Osteocyte (in vitro differentiated cells): ENCODE measurements at places on chromosomes 5 and 9. TPM values are rescaled to one million over a fixed set of nuclear protein-coding genes. Genes with fewer than 3 reads are reported as not detected.

PCDHA13 gene
- 1.5 and 1.7 TPM in 2 replicates for total RNA-seq

RASGRF2 gene
- total RNA-seq = 0.05 TPM in 2 replicates

CD274 gene
- total RNA-seq = 0.31 and 0.43 TPM in 2 replicates

CEP72 gene
- total RNA-seq = 5.4 and 7.6 TPM in 2 replicates

PRR7 gene
- 2.8 and 4.4 TPM in 2 replicates for total RNA-seq

ASPN gene
- total RNA-seq = 116 and 129 TPM in 2 replicates

ARID3C gene
- not detected in 2 replicates for total RNA-seq

PRELID2 gene
- 4.7 and 6.0 TPM in 2 replicates for total RNA-seq

THG1L gene
- 14.6 and 15.6 TPM in 2 replicates for total RNA-seq

DNA sequence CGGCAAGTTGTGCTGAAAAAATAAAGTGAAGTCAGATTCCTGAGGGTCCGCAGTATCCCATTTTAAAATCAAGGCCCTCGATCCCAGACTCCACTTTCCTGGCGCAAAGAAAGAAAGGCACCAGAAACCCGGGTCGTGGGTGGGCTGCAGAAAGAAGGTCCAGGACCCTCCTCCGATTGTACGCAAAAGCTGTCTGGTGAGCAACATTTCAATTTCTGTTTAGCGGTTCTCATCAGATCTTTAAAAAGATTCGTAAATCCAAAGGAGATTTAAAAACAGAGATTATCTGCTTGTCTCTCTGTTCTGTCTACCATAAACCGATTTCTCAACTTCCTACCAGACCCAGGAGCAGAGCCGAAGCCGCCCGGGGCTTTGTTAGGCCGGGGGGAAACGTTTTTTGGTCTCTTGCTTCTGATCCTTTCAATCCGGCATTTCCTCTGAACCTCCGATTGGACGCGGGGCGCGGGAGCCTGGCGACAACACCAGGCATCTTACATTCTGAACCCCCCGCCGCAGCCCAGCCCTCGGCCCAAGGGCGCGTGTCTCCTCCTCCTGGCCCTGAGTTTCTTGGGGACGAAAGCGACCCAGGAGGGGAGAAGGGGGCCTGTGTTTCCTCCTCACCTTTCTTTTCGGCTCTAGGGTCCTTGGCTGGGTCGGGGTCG is 746 bp downstream of the NKX2-5 start:
- H3K27ac ChIP-seq = peak overlapping the region; percentile 96
- H3K4me1 ChIP-seq = peaks cover 35% of the 10 kb centered on the region
- peak; percentile 84 for DNase-seq
- H3K4me3 ChIP-seq = peak overlapping the region; percentile 94

- no peak for DNase-seq
- H3K27ac ChIP-seq = no peak overlapping the region
- H3K4me3 ChIP-seq = no peak overlapping the region
- H3K4me1 ChIP-seq = peaks cover 16% of the 10 kb centered on the region
- H3K27me3 ChIP-seq = no peaks in the 10 kb centered on the region
Measured at GRCh38 chr9:105329719-105330062, 85.2 kb downstream of the SLC44A1 start.

- DNase-seq = no peak
- H3K27me3 ChIP-seq = peaks cover 2% of the 10 kb centered on the region
- no peak overlapping the region for H3K27ac ChIP-seq
- no peaks in the 10 kb centered on the region for H3K4me1 ChIP-seq
- H3K4me3 ChIP-seq = no peak overlapping the region
Measured at GRCh38 chr5:4868140-4868735, 271.9 kb upstream of the ADAMTS16 start.

- H3K36me3 ChIP-seq = peaks cover 47% of the 10 kb centered on the region
- H3K4me3 ChIP-seq = no peak overlapping the region
- H3K27ac ChIP-seq = no peak overlapping the region
- DNase-seq = no peak
- peaks cover 8% of the 10 kb centered on the region for H3K4me1 ChIP-seq
Measured at GRCh38 chr5:16755641-16756040, 138.8 kb upstream of the RETREG1 start.

- H3K27me3 ChIP-seq = no peaks in the 10 kb centered on the region
- H3K27ac ChIP-seq = no peak overlapping the region
- no peak overlapping the region for H3K4me3 ChIP-seq
- DNase-seq = no peak
- H3K36me3 ChIP-seq = no peaks in the 10 kb centered on the region
Measured at GRCh38 chr5:108557686-108558085, 175.8 kb upstream of the FBXL17 start.

DNA sequence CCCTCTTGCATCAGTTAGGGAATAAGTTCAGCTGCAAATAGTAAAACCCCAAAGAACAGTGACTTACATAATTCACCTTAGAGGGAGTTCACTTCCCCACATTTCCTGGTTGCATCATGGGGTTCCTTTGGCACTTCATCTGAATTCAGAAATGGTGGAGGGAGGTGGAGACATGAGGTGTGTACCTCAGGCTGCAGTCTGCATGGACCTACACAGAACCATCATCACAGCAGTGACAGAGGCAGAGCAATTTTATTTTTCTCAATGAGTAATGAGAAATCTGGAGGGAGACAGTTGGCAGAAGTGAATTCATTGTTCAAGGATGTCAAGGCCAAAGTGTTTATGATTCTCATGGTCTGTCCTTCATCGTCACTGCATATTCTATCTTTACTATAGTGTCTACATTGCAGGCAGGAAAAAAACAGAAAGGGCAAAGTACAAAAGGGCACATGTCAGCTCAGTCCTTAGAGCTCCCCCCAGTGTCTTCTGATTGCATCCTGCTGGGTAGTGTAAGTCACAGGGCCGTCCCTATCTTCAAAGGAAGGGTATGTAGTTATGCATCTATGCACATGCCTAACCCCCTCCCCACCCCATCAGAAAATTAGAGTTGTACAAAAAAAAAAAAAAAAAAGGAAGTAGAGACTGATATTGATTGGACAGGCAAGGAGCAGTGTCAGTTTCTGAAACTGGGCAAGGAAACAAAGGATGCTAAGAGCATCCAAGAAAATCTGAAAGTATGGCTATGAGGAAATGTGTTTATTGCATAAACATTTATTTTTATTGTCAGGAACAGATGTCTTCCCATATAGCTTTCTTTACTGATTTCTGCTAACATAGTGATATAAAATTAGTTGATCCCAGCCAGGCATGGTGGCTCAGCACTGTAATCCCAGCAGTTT is 132.7 kb upstream of the APC start:
- H3K4me1 ChIP-seq = no peaks in the 10 kb centered on the region
- no peak overlapping the region for H3K27ac ChIP-seq
- no peaks in the 10 kb centered on the region for H3K36me3 ChIP-seq
- no peak for DNase-seq
- peaks cover 30% of the 10 kb centered on the region for H3K27me3 ChIP-seq

DNA sequence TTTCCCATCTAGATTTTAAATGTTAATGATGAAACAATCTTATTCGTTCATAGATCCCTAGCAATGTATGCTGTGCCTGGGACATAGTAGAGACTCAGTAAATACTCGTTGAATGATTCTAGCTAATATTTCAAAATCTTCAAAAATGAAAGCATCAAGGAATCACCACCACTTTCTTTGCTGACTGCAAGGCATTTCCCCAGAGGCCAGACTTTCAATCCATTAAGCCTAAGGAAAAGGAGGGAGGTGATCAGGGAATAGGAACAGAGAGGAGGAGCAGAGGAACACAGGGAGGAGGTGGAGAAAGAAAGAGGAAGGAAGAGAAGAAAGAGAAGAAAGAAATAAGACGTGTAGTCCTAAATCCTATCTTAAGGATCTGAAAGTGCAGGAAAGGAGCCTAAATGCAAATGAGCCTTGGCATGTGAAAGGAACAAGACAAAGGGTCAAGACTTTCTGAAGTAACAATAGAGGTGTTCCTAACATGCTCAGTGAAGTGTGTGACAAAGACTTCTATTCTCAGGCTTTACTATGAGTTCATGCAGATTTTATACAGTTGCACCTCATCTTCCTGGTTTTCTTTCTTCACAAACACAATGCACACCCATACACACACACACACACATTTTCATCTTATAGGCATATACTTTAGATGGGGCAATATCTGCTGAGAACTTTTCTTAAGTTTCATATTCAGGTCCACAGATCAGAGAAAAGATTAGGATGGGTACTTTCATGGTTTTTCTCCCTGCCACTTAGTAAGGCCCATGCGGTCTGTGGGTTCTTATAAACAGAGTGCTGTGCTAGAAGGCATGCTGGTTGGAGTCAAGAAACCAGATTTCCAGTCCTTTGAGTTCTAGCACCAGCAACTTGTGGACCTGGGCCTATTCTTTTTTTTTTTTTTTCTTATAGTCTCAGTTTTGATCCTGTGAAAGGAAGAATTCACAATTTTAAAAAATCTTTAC is 512.2 kb upstream of the TNC start:
- no peaks in the 10 kb centered on the region for H3K27me3 ChIP-seq
- no peak overlapping the region for H3K4me3 ChIP-seq
- H3K4me1 ChIP-seq = peaks cover 21% of the 10 kb centered on the region
- no peaks in the 10 kb centered on the region for H3K36me3 ChIP-seq
- DNase-seq = no peak
- H3K27ac ChIP-seq = peak overlapping the region; percentile 55

GRCh38 chr5:131416729-131417128 is 152.9 kb downstream of the CDC42SE2 start:
- H3K27me3 ChIP-seq = no peaks in the 10 kb centered on the region
- no peak overlapping the region for H3K4me3 ChIP-seq
- H3K36me3 ChIP-seq = no peaks in the 10 kb centered on the region
- no peak overlapping the region for H3K27ac ChIP-seq
- no peak for DNase-seq

- H3K36me3 ChIP-seq = no peaks in the 10 kb centered on the region
- H3K27me3 ChIP-seq = no peaks in the 10 kb centered on the region
- no peak overlapping the region for H3K27ac ChIP-seq
- no peak overlapping the region for H3K4me3 ChIP-seq
- no peaks in the 10 kb centered on the region for H3K4me1 ChIP-seq
- DNase-seq = no peak
Measured at GRCh38 chr9:30382271-30382670, 2002.2 kb upstream of the ACO1 start.

DNA sequence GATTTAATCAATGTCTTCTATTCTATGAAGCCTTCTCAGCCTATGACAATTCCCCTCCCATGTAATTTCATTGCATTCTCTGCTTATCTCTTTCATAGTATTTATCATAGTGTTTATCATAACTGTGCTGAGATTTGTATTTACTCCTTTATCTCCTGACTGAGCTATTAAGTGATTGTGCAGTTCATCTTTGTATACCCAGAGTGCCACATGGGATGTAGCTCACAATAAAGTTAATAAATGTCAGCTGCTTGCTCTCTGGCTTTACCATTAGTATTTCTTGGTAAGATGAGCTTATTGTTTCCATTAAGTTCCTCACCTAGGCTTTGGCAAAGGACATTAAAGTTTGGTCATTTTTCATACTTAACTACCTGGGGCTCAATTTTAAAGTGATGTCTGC is 275.1 kb upstream of the MPDZ start:
- H3K4me3 ChIP-seq = no peak overlapping the region
- no peak overlapping the region for H3K27ac ChIP-seq
- no peaks in the 10 kb centered on the region for H3K36me3 ChIP-seq
- DNase-seq = no peak
- H3K27me3 ChIP-seq = peaks cover 42% of the 10 kb centered on the region
- no peaks in the 10 kb centered on the region for H3K4me1 ChIP-seq

- no peak overlapping the region for H3K27ac ChIP-seq
- no peak overlapping the region for H3K4me3 ChIP-seq
- H3K36me3 ChIP-seq = no peaks in the 10 kb centered on the region
- peaks cover 30% of the 10 kb centered on the region for H3K4me1 ChIP-seq
Measured at GRCh38 chr9:77820293-77820954, 172.3 kb upstream of the GNA14 start.

GRCh38 chr5:66356011-66356565 is 212.0 kb downstream of the SREK1 start:
- no peak overlapping the region for H3K4me3 ChIP-seq
- H3K27ac ChIP-seq = no peak overlapping the region
- H3K4me1 ChIP-seq = peaks cover 4% of the 10 kb centered on the region
- peaks cover 3% of the 10 kb centered on the region for H3K27me3 ChIP-seq

DNA sequence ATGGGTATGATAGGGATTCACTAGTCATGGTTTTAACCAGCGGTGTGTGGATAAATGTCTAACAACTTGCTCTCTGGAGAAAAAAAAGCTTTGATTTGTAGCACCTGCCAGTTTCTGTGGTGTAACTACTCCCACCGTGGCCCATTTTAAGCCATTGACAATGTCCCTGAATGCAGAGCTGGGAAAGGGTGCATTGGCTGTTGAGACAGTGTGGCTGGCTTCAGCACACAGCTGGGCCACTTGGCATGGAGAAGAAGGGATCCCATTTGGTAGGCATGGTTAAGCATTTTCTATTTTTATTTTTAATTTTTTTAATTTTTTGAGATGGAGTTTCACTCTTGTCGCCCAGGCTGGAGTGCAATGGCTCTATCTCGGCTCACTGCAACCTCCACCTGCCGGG is 31.5 kb upstream of the SYNPO start:
- peaks cover 3% of the 10 kb centered on the region for H3K36me3 ChIP-seq
- H3K27me3 ChIP-seq = no peaks in the 10 kb centered on the region
- no peak overlapping the region for H3K27ac ChIP-seq
- DNase-seq = no peak
- no peak overlapping the region for H3K4me3 ChIP-seq
- peaks cover 32% of the 10 kb centered on the region for H3K4me1 ChIP-seq
